ENCODE measurements at places on chromosomes 12 and 14.

GRCh38 chr12:45209784-45210183, 6.1 kb upstream of the ANO6 start:
- no peak for DNase-seq

GRCh38 chr12:119673634-119674033, 5.7 kb downstream of the PRKAB1 start:
- DNase-seq: no peak

DNA sequence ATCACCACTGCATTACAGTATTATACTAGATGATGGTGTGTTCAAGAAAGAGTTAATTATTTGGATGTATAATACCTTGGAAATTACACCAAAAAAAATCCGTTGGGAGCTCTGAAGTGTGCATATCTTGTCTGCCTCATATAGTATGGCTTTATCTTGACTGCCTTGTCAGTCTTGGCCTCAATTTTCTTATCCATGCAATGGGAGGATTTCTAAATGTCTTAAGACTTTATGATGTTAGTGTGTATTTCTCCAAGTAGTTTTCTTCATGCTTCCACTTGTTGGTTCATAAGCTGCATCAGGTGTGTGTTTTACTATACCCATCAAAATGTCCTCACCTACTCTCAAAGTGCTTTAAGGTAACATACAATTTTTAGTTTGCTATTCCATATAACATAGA, 84.6 kb downstream of the FGD4 start:
- DNase-seq: no peak

DNA sequence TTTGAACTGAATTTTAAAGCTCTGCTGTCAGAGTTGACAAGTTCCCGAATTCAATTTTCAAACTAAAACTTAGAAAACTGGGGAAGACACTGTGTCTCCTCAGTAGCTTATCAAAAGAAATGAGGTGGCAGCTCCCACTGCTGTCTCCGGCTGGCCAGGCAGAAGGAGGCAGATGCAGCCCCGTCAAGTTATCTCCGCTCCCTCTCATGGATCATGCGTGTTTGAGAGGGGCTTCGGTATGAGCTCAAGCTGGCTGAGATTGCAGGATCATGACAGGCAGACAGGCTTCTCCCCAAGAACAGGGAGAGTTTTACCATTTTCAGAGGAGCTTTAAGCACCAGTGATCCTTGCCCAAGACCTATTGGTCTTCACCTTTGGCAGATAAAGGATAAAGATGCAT, 88.8 kb downstream of the NEDD1 start:
- no peak for DNase-seq

DNA sequence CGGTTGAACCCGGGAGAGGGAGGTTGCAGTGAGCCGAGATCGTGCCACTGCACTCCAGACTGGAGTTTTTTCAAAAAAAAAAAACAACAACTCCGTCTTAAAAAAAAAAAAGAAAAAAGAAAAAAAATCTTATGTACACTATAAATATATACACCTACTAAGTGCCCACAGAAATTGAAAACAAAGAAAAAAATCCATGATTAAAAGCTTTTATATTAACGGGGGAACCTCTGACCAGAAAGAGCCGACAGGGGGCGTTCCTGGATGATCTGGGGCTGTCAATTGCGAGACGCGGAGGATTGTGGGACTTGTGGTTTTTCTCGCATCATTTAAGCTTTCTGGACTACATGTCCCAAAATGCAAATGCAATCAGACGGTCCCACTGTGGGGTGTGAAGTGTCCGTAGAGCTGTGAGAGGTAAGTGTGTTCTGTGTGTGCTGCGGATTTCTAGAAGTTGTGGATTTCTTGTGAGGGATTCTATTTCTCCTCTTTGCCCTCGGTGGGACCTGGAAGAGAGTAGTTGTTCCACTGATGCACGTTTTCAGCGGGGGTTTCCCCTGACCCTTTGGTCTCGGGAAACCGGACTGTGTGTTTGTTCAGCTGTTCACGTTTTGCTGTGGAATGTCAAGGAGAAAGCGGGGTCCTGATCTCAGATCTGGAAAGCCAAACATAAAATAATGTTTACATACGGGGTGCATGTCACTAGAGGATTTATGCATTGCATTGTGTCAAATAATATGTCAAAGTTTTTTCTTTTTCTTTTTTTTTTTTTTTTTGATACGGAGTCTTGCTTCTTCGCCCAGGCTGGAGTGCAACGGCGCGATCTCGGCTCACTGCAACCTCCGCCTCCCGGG, at the start of gene SIRT4:
Gene SIRT4 (plus strand): TSS at position 360 of the 854 bp plus-strand sequence. CDS start 1,241 bp downstream, outside the sequence.
- peak; percentile 87 for DNase-seq

DNA sequence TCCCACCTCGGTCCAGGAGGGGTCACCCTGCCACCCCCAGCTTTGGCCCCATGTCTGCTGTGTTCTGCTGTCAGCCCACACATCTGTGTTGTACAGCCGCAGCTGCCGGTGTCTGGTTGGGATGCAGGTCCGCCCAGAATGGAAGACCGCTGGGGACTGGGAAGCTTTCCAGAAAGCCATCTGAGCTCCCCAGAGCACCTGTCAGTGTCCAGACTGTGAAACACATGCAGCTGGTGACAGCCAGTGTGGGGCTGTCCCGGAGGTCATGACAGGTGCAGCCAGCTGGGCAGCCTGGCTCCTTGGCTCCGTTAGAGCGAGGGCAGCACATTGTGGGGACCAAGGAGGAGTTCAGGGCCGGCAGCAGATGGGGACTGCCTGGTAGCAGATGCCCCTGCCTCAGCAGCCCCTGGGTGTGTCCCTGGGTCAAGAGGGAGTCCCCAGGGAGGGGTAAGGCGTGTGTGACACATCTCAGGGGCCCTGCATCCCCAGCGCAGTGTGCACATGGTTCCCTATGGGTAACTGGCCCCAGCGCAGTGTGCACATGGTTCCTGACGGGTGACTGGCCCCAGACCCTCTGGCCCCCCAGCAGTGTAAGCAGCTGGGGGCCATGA, 16.4 kb downstream of the CEP170B start:
- DNase-seq: no peak

DNA sequence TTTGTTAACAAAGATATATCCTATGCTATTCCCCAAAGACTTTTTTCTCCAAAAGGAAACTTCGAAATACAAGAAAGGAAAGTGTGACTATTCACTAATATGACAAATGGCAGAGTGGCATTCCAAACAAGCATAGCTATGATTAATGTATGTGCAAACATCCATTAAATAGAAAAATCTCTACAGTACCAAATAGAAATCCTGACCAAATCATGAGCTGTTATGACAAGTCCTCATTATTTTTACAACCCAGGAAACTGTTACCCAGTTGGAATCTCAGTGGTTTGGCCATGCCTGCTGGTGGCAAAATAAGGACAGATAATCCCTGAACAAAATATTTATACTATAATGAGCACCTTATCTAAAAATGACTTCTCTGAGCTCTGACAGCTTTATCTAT, 202.1 kb downstream of the SEC23A start:
- DNase-seq: no peak

All from activated CD4-positive, alpha-beta T cell treated with anti-CD3 and anti-CD28 coated beads, Interleukin-2, amount 50 U/mL, for 4 hours (primary cell).